ENCODE measurements at places on chromosomes 13 and 19. TPM values are rescaled to one million over a fixed set of nuclear protein-coding genes. Genes with fewer than 3 reads are reported as not detected.

GRCh38 chr19:3609779-3610719, 3.4 kb upstream of the TBXA2R start:
- no peak for DNase-seq
- peaks cover 49% of the 10 kb centered on the region for H3K4me1 ChIP-seq
- peaks cover 32% of the 10 kb centered on the region for H3K36me3 ChIP-seq
- peak overlapping the region; percentile 92 for H3K27ac ChIP-seq

- no peak for DNase-seq
- H3K27ac ChIP-seq: peak overlapping the region; percentile 40
- H3K4me3 ChIP-seq: no peak overlapping the region
- H3K36me3 ChIP-seq: peaks cover 6% of the 10 kb centered on the region
- peaks cover 18% of the 10 kb centered on the region for H3K4me1 ChIP-seq
These were observed 23.3 kb upstream of the C13orf46 start for GRCh38 chr13:113996912-113997745.

DNA sequence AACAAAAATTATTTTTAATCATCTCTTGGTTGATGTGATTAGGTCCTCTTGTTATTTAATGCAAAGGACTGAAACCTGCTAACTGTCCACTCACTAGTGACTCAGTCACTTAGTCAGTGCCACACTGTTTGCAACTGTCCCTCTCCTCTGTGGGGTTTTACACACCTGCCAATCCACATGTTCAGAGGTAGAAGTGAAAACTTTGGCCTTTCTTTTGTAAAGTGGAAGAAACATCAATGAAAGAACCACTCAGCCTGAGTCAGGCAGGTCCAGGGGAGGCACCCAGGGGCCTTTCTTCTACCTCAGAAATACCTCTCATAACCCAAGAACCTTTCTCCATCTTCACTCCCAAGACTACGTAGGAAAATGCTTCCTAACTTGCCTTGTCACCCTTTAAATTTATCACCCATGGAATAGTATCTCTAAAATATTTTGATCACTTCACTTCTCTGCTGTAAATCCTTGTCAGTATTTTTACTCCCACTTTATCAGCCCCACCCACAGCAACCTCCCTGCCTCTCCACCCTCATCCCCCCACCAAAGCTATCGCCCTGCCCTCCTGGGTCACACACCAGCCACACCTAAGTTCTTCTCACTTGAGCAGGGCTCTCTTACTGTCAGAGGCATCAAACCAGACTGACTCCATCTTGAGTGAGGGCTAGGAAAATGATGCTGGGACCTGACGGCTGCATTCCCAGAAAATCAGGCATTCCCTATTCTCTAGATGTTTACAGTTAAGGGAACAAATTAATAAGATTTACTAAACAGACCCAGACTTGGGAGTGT, 29.6 kb upstream of the EEF1AKMT1 start:
- no peak overlapping the region for H3K27ac ChIP-seq
- DNase-seq: no peak
- no peak overlapping the region for H3K4me3 ChIP-seq
- H3K36me3 ChIP-seq: peaks cover 50% of the 10 kb centered on the region
- H3K27me3 ChIP-seq: no peaks in the 10 kb centered on the region
- peaks cover 13% of the 10 kb centered on the region for H3K4me1 ChIP-seq

DNA sequence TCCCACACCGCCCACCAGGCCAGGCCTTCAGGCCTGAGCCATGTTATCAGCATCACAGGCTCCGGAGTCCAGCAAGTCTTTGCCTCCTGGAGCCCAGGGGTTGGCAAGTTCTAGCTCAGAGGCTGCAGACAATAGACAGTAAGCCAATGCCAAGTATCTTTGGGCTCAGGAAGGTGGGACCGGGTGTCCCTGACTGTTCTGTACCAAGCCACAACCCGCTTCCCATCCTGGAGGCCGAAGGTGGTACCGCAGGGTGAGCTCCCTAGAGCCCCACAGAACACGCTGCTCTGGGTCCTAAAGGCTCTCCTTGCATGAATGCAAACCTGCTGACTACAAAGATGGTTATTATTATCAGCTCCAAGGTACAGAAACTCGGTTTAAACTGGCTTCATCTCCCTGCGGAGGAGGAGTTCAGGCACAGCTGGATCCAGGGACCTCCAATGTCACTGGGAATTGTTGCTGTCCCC, 5.5 kb upstream of the FSTL3 start:
- H3K4me1 ChIP-seq: peaks cover 12% of the 10 kb centered on the region
- no peak overlapping the region for H3K4me3 ChIP-seq
- no peak overlapping the region for H3K27ac ChIP-seq
- H3K36me3 ChIP-seq: no peaks in the 10 kb centered on the region
- DNase-seq: no peak
- no peaks in the 10 kb centered on the region for H3K27me3 ChIP-seq

The FCAR gene
- not detected for total RNA-seq
